ENCODE measurements at places on chromosomes 13 and 19. TPM values are rescaled to one million over a fixed set of nuclear protein-coding genes. Genes with fewer than 3 reads are reported as not detected.

GRCh38 chr19:38120471-38121025 lies 103.5 kb downstream of the DPF1 start:
- no peak for DNase-seq

- no peak for DNase-seq
Measured at GRCh38 chr19:52943884-52944643, 18.6 kb downstream of the ZNF816 start.

- no peak for DNase-seq
Measured at GRCh38 chr13:113875837-113876281, 12.0 kb upstream of the GAS6 start.

DNA sequence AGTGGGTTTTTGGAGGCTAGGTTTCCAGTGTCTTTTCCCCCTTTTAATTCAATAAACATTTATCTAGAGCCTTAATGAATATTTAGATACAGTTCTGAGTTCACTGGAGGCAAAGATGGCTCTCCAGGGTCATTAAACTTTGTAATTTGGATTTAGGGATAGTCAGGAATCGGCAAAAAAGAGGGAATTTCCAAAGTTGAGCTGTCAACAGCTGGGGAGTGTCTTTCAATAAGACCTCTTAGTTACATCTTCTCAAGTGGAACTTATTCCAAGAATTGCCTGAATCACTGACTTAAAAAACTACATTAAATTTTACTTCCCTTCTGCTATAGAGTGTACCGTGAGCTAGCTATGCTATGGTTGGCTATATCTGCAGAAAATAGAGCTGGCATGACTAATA lies 2.0 kb downstream of the LRCH1 start:
- DNase-seq = no peak

OR4F17 gene
- not detected for total RNA-seq

- DNase-seq = peak; percentile 87
Measured at GRCh38 chr13:35855531-35856019, 275.6 kb downstream of the DCLK1 start.

- peak; percentile 10 for DNase-seq
Measured at GRCh38 chr13:35388441-35389355, 87.8 kb downstream of the MAB21L1 start.

- no peak for DNase-seq
Measured at GRCh38 chr19:49064768-49065611, at the start of gene NTF4. Gene NTF4, minus strand, starts transcription at chr19:49064818. Its CDS starts 2,821 bp downstream, at chr19:49061997.

- peak; percentile 65 for DNase-seq
Measured at GRCh38 chr13:26457212-26457611, 100.3 kb upstream of the WASF3 start.

- no peak for DNase-seq
Measured at GRCh38 chr13:48593536-48593935, 60.2 kb upstream of the CYSLTR2 start.

GRCh38 chr13:45932676-45933075 lies 81.1 kb upstream of the SIAH3 start:
- no peak for DNase-seq

- DNase-seq = no peak
Measured at GRCh38 chr13:26658448-26659385, 101.2 kb downstream of the WASF3 start.
